ENCODE measurements at places on chromosomes 3 and 15. TPM values are rescaled to one million over a fixed set of nuclear protein-coding genes. Genes with fewer than 3 reads are reported as not detected.

DNA sequence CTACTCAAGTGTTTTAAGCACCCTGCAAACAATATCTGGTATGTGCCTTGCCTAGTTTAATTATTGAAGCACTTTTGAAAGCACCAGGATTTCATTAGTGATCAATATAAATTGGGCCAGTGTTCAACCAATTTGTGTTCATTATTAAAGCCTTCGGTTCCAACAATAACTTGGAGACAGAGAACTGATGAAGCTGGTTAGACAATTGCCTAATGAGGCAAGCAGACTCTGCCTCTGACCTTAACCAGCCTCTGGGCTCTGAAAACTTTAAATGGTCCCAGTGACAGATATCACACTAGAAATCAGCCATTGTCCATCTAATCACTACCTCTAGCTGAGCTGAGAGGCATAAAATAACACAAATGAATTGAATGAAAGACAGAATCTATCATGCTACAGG, 139.9 kb upstream of the CNTN6 start:
- no peak for DNase-seq

- DNase-seq, result no peak
Measured at GRCh38 chr3:94946683-94947082, 883.8 kb downstream of the NSUN3 start.

DNA sequence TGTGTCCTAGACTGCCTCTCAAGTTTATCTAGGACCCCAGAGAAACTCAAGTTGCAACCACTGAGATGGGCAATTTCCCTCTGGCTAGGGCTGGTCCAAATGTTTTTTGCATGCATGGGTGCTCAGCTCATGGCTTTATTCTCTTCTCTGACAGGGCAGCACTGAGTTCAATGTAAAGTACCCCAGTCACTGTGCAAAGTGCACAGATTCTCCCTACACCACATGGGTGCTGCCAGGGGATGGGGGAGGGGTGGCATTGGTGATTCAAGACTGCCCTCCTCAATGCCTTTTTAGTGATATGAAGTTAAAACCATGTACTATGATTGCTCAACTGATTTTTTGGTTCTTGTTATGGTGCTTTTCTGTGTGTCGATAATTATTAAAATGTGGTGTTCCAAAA, 14.8 kb upstream of the RAD51 start:
- no peak for DNase-seq

DNA sequence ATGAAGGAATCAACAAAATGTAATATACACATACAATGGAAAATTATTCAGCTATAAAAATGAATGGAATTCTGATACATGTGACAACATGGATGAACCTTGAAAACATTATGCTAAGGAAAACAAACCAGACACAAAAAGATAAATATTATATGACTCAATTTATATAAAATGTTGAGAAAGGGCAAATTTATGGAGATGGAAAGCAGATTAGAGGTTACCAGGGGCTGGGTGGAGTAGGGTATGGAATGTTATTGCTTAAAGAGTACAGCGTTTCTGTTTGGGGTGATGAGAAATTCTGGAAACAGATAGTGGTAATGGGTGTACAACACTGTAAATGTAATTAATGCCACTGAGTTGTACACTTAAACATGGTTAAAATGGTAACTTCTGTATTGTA, 50.9 kb downstream of the EMC4 start:
- no peak for DNase-seq

- DNase-seq, result no peak
Measured at GRCh38 chr3:197205675-197206074, 92.7 kb downstream of the DLG1 start.

DNA sequence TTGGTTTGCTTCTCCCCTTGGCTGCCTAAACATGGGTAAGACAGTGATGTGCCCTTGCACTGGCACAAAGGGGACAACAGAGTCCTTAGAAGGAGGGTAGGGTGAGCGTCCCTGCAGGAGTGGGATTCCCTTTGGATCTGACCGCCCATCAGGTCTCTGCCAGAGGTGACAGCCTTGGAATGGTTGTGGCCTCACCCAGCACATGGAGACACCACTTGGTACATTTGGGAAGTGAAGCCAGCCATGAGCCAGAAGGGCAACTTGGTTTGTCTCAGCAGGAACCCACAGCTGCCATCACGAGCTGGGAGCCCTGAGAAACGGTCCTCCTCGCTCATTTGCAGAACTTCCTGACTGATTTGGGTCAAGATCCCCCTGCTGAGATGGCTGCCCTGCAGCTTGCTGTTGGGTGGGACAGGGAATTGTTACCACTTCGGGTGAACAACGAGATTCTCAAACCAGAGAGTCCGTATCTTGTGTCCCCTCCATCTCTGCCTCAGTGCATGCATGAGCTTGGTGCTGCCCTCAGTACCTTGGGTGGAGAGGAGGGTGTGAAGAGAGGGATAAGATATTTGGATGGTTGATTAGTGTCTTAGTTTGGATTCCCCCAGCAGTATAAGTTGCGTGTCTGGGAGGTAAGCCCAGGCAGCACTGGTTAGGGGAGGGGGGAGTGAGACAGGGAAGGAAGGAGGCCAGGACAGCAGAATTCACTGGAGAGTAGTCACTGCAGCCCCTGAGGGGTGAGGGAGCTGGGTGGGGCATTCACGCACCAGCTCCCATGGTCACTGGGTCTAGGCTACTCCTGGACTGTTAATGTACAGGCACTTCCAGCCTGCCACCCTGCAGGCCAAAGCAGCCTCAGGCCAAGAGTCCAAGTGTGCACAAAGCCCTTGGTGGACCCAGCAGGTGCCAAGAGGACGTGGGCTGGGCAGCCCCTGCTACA, 168.8 kb upstream of the TOPAZ1 start:
- DNase-seq, result no peak

DNA sequence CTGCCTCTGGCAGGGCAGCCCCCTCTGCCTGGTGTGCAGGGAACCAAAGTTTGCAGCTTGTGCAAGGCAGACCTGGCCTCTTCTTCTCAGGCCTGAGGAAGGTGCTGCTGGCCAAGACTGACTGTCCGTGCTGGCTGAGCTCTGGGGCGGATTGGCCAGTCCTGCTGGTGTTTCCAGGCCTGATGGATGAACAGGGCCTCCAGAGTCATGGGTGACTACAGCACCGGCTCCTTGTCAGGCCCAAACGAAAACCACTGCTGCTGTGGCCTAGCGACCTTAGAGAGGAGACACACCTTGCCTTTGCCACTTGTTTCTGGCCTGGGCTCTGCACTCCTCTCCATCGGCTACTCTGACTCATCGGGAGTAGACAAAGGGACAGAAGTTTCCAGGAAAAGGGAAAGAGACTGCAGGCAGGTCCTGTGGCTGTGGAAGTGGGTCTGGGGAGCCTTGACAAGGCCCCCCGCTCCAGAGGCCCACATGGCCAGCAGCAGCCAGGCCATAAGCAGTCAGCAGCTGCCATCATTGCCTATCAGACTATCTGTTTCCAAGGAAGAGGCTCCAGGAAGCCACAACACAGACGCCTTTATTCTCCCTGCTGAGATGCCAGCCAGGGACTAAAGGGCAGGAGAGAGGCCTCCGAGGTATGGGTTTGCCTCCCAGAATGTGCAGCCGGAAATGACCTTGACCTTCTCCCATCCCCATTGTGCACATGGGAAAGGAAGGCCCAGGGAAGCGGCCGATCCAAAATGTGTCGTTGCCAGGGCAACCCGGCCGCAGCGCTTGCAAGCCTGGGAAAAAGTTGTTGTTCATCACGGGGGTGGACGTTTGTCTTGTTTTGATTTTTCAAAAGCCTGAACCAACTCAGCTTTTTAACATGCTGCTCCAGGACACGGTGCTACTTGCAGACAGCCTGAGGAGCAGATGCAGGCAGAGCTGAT, 160.5 kb downstream of the CHSY1 start:
- no peak for DNase-seq

DNA sequence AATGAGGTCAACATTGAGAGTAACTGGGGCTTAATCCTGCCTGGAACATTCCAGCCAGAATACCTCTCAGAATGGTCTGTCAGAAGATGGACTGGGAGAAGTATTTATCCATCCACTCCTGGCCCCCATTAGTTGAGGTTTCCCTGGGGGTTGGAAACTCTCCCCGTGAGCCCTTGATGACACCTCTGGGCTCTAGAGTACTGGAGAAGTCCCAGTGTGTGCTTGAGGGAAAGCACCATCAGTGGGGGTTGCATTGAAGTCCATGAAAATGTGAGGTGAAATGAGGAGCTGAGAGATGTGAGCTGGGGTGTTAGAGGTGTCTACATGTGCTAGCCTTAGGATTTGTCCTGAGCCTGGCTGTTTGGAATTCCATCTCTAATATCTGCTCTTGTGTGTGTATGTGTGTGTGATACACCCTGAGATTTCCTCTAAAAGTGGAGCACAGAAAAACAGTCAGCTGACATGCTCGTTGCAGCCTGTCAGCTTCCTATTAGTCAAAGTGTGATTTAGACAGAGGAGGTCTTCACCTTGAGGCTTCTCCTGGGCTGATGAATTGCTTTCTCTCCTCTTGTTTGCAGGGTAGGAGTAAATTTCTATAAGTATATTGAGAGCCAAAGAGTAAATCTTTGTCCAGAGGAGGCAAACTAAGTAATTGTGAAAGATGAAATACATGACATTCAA, 67.6 kb downstream of the NR1D2 start:
- DNase-seq, result no peak

GRCh38 chr3:187618722-187619121, 51.5 kb downstream of the SST start:
- DNase-seq, result no peak

DNA sequence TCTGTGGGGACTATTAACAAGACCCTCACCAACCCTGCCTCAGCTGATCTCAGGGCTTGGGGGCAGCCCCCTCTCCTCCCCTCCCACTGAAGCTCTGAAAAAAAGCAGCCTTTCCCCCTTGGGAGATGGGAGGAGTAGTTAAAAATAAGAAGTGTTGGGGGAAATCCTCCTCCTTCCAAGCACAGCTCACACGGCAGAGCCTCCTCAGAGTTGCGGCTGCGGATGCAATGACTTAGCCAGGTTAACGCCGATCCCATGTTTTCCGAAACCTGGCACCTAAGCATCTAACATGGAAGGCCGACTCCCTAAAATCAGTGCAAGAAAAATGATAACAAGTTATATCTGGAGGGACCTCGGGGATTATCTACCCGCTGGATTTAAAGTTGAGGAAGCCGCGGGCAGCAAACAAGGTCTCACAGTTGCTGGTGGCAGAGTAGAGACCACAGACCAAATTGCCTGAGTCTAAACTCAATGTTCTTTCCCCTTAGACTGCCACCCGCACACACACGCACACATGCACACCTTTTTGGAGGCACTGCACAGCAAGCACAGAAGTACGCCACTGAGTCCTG, 1.1 kb upstream of the TPM1 start:
- no peak for DNase-seq

DNA sequence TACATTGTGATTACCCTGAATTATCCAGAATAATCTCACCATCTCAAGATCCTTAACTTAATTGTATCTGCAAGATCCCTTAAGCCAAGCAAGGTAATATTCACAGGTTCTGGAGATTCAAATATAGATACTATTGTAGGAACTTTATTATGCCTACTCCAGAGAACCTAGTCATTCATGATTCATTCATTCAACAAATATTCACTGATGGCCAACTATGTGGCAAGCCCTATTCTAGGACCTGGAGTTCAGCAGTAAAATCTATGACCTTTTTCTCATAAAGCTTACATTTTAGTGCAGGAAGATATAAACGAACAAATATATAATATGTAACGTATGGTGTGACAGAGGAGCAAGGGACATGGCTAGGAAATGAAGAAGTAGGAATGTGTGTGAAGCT, 49.6 kb downstream of the ISL2 start:
- no peak for DNase-seq

DNA sequence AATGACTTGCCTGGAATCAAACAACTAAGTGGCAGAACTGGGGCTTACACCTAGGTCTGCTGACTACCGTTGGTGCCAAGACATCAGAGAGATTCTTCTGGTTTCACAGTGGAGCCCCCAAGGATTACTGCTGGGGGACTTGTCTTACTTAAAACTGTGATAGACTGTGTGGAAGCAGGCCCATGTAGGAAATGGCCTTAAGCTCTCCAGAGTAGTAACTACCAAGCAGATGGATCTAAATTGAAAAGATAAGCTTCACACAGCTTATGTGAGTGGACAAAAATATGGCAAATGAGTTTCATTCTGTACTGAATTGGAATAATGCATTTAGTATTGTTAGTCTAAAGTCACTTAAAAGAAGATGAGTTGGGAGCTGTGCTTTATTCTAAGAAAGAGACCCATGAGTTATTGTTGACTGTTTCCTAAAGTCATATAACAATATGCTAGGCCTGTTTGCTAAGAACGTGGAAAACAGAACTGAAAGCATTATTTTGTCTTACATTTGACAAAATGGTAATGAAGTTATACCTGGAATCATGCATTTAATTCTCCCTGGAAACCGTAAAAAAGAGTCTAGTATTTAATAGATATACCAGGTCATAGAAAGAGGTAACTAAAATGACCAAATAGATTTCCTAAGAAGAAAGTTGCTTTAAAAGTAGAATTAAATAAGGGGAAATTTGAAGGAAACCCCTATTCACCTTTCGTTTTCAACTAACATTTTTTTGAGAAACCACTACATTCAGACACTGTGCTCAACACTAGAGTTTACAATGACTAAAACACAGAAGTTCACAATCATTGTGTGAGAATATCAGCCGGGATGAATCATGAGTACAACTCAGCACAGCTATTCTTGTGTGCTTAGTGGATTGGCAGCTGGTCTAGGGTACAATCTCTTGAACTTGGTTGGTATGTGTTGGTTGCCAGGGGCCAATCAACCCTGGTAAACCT, 13.0 kb upstream of the MAPK6 start:
- no peak for DNase-seq

- no peak for DNase-seq
Measured at GRCh38 chr3:48595526-48596121, 495 bp upstream of the COL7A1 start.

- DNase-seq, result no peak
Measured at GRCh38 chr3:156811089-156811862, 14.9 kb upstream of the LEKR1 start.

DNA sequence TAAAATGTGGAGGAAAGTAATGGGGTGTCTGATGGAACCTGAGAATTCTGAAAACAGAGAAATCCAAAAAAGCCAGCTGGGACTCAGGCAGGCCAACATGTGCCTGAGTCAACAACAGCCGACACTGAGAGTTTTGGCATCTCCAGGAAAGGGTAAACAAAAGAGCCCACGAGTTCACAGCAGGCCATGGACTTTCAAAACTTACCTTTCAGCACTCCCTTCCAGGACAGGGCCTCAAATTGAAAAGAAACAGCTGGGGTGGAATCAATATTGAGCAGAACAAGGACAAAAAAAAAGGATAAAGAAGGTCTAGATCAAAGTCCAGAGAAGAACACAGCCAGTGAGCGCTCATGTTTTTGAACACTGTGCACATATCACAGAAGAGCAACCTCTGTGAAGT, 735.4 kb upstream of the GRM7 start:
- DNase-seq, result no peak

- DNase-seq, result no peak
Measured at GRCh38 chr15:39948817-39949216, 14.9 kb downstream of the EIF2AK4 start.

The CCR4 gene
- 0.07 TPM for total RNA-seq

The RARRES1 gene
- 51.9 TPM for total RNA-seq

The UBE2Q2 gene
- total RNA-seq, result 31.6 TPM

The KLHL40 gene
- not detected for total RNA-seq

The OR5K2 gene
- total RNA-seq, result not detected

The ANKRD63 gene
- total RNA-seq, result 0.31 TPM

The ISG20 gene
- total RNA-seq, result 1.7 TPM

The MITF gene
- total RNA-seq, result 8.2 TPM

All from mesothelial cell of epicardium (in vitro differentiated cells).